Activated CD4-positive, alpha-beta T cell treated with anti-CD3 and anti-CD28 coated beads, Interleukin-2, amount 50 U/mL, for 4 hours (primary cell): ENCODE measurements at places on chromosomes 16 and 17.
A peak's percentile ranks its signal among the peaks of the same experiment; 100 is the strongest.

DNA sequence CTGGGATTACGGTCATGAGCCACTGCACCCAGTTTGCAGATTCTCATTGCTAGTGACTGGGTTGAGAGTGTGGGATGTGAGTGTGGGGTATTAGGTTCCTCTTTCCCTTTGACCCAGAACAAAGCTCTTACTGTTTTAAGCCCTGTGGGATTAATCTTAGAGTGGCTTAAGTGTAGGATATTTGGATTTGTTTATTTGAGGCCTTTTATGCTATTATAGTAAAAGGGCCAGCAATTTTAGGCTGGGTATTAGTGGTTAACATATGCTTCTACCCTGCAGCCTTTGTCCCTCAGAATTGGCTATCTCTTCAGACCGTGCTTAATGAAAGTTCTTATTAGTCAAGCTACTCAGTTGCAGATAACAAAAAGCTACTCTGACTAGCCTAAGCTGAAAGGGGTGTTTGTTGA, 3.2 kb downstream of the SGF29 start:
- no peak for DNase-seq

GRCh38 chr17:40598301-40598618, 33.0 kb upstream of the CCR7 start:
- no peak for DNase-seq

- DNase-seq = no peak
These were observed 66.9 kb downstream of the ZNF423 start for GRCh38 chr16:49788986-49789385.

GRCh38 chr17:58172369-58173071, 5.7 kb downstream of the OR4D2 start:
- peak; percentile 18 for DNase-seq

DNA sequence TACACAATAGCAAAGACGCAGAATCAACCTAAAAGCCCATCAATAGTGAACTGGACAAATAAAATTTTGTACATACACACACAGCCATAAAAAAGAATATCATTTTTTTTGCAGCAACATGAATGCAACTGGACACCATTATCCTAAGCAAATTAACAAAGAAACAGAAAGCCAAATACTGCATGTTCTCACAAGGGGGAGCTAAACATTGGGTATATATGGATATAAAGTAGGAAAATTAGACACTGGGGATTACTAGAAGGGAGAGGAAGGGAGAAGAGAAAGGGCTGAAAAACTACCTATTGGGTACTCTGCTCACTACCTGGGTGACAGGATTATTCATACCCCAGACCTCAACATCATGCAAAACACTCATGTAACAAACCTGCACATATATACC, 28.2 kb downstream of the ADAMTS18 start:
- no peak for DNase-seq
